ENCODE measurements at places on chromosomes 13 and 19.

GRCh38 chr13:71261256-71261655 is 605.7 kb downstream of the DACH1 start:
- no peak for DNase-seq

GRCh38 chr13:52428295-52428694 is 22.1 kb downstream of the VPS36 start:
- no peak for DNase-seq

- DNase-seq = no peak
Measured at GRCh38 chr19:1909761-1910080, 4.5 kb downstream of the ADAT3 start.

GRCh38 chr19:46394402-46394797 is 19.0 kb downstream of the CCDC8 start:
- no peak for DNase-seq

- DNase-seq = no peak
Measured at GRCh38 chr19:6069268-6069791, 41.0 kb downstream of the RFX2 start.

DNA sequence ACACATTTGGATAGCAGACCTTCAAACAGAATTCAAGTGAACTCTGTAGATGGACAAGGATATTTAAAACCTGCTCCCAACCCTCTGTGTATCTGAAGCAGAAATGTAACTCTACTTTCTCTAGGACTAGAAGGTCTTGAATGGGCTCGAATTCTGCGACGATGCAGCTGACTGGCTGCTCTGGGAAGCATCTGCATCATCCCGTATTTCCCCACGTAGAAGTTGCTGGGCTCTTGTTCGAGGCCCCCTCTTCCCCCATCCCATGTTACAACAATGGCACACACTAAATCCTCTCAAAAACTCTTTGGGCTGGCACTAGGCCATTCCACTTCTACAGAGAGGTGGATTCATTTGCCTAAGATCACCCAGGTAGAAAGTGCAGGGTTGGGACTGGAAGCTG is 15.0 kb downstream of the C19orf81 start:
- no peak for DNase-seq

DNA sequence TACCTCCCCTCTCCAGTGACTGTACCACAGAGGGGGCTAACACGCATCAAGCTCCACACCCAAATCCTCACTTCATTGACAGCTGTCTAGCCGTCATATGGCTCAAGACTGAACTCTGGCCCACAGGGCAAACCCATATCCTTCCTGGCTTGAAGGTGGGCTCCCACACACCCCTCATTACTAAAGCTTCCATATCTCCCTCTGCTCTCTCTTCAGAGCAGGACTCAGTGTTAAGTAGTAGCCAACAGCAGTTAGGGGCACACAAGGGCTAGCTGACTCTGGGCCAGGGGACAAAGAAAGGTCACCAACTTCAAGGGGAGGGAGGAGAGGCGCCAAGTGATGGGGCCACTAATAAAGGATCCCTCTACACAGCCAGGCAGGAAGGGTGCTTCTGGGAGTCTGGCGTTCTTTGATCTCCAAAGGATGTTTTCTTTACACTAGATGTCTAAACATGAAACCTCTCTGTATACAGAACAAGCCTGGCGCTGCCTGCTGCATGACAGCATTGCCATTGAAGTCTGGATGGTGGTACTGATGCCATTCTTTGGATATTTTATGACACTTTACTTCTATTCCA is 8.1 kb downstream of the PEG3 start:
- DNase-seq = no peak

GRCh38 chr13:111458739-111459138 is 138.3 kb downstream of the TEX29 start:
- DNase-seq = no peak

Measured in Right ventricle myocardium superior (tissue), 1 donor.